Hypothalamus (tissue), 51 donors: ENCODE measurements at places on chromosomes 12 and 14.

DNA sequence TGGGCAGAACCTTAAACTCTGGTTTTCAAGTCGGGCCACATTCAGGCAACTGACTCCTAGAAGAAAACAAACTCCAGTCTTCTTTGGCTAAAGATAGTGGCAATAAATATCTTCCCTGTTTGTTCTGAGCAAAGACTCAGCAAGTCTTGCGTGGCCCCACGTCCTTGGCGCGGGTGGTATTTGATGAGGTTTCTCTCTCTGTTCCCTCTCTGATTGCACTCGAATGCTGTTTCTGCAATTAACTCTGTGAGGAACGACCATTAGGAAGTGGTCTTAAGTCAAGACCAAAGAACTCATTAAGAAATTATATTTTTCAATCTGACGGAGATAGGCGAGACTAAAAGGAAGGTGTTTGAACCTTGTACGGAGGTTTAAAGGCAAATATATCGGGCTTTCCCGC, 177.6 kb downstream of the TMEM132C start:
- DNase-seq: no peak

DNA sequence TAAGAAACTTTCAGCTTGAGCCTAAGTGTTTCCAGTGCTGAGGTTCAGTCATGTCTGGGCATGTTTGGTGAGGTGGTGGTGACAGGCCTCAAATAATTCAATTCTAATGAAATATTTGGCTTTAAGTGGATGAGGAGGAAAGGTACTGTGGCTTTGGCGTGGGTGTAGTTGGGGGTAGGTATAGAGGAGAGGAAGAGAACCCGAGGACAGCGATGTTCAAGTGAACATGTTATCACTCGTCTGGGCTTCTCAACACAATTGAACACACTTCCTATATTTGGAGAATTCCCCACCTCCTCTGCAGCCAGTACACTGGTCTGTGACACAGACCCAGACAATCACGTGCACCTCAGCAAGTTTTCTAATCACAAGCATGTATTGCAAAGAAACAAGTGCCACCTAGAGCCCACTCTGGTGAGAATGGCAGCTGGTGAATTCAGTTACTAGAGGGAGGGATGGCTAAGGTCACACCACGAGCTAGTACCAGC, 53.0 kb downstream of the IFNG-AS1 start:
- DNase-seq: no peak

DNA sequence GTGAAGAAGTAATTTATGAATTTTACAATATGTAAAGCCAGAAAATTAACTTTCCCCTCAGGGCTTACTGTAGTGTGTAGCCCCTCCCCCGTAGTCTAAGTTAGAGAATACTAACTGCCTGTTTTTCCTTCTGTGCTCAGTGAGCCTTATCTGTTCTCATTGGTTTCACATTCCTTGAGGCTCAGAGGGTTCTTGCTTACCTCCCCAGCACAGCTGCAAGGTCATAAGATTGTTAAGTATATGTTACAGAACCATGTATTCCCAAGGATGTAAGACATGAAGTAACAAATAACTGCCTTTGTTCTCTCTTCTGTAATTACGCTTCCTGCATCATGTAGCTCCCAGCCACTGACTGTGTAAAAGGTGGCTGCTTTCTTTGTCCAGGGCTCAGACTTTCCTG, 1351.1 kb downstream of the TMEM121 start:
- no peak for DNase-seq

DNA sequence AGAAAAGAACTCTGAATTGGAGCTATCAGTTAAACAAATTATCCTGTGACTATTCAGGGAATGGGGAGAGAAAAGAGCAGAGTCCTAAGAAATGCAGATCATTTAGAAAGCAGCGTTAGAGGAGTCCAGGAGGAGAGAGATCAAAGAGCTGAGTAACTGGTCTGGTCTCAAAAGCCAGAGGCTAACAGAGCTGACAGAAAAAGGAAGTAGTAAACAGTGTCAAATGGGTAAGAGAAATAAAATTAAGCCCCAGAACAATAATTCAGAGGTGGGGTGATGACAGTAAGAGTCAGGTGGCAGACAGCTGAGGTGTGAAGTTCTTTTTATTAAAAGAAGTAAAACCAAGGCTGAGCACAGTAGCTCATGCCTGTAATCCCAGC, 19.3 kb downstream of the GXYLT1 start:
- DNase-seq: no peak

DNA sequence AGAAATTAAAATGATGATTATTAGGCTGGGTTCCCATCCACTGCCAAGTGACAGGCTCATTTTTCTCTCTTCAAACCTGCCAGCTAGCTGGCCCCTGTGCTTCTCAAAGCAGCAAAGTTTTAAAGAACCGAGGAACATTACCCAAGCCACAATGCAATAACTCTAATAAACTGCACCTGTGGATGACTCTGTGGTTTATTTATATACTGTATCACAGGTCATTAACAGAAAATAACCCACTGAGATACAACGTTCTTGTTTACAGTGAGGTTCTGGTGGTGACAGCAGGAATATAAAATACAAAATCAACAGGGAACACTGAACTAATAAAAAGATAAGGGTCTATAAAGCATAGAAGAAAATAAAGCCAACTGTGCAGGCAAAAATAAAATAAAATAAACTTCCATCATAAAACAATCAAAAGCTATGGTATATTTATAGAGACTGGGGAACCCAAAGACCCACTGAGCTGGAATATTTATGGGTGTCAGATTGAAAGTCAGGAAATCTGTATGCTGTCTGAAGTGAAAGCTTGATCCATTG, 472.9 kb downstream of the NOVA1 start:
- no peak for DNase-seq

GRCh38 chr12:55392032-55392795, 8.1 kb upstream of the OR6C65 start:
- DNase-seq: no peak

DNA sequence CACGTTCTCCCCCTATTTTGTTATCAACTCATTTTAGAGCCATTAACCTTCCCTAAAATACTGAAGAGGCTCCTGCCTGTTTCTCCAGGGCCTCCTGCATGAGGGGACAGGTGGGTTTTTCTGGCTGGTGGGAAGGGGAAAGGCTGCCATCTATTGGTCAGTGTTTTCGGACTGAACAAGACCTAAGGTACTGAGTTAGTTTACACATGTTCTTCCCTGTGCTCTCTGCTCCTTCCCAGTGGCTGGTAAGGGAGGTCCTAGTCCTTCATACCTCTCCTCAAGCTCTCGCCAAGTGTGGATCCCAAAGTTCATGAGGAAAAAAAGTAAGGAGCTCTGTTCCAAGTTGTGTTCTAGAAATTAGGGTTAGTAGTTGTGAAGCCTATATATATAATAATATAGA, 357.5 kb downstream of the FSCB start:
- DNase-seq: no peak

DNA sequence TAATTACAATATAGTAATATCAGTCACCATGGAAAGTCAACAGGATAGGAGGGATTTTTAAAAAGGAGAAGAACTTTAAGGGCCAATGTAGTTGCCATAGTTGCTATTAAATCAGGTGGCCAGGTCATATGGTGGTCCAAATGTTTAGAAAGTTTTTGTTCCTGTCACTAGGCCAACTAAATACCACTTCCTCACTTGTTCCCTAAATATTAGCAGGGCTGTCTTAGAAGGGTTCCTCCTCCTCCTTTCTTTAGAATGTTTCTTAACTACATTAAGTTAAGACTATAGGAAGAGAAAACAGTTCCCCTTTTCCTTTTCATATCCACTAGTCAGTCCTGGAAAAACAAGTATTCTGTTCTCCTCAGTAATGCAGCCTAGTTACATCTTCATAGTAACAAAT, 50.3 kb downstream of the MON2 start:
- no peak for DNase-seq

- no peak for DNase-seq
Measured at GRCh38 chr12:113346353-113346752, 11.4 kb upstream of the SLC8B1 start.

DNA sequence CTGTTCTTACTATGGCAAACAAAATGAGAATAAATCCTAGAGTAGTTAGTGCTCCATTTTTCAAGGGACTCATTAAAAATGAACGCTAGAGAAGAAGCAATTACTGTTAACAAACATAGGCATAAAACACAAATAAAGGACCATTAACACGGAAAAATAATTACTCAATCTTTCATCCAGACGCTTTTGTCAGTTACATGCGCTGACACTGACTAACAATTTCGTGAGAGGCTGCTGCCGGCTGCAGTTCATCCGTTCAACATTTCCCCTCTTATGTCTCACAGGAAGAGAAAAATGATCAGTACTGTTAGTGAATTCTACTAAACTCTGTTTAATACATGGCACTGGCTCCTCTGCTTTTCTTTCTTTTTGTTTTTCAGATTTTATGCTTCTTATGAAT, 472.7 kb upstream of the FLRT2 start:
- DNase-seq: no peak

DNA sequence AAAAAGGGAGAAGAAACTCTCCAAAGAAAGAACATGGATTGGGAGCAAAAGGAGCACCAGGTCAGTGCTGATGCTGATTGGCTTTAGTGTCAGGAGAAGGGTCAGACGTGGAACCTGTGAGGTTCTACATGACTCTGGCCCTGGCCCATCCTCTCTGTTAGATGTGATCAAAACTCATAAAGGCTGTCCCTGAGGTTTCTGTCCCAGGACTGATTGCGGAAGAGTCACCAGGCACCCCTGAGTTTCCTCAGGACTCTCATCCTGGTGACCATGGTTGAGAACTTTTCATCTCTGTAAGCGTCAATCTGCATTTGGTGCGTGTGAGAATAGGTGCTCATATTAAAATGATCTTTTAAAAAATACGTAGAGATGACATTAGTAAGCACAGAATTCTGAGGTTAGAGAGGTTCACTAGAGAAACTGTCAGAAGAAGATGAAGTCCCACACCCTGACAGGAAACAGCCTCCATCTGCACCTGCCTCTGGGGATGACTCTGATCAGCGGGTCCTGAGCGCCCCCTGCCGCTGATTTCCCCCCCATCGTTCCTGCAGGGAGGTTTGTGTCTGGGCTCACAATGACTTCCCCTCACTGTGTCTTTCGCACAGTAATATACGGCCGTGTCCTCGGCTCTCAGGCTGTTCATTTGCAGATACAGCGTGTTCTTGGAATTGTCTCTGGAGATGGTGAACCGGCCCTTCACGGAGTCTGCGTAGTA, 741.8 kb downstream of the TMEM121 start:
- DNase-seq: no peak

DNA sequence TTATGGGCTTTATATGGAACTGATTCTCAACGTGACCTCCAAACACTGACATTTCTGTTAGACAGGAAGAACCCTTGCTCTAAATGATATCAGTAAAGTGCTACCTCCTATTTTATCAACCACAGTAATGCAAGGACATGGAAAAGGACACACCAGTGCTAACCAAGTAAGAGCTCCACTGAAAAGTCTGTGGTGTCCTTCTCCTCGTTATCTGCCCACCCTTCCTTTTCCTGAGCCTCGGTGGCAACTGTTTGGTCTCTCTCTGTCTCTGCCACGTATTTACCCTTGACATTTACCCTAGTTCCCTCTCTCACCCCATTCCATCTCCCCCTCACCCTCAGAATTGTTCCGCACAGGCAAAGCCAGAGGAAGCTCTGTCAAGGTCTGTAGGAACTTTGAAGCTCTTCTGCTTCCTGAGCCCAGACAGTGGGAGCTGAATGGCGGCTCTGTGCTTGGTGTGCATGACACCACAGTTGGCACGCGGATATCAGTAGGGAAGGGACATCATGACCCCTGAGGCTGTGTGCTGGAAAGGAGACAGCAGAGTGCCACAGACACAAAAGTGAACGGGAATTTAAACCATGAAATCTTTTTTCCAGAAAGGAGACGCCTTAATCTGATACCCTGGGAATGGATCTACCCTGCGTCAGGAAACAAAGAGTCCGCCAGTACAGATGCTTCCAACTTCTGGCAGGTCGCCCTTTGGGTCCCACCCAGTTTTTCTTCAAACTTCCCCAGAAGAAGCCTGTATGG, 50.8 kb downstream of the NTN4 start:
- DNase-seq: peak; percentile 42

GRCh38 chr12:6730169-6730568, 6.3 kb downstream of the COPS7A start:
- DNase-seq: no peak

- no peak for DNase-seq
Measured at GRCh38 chr12:121801595-121802484, 2.0 kb upstream of the SETD1B start.

GRCh38 chr12:110743571-110744093, 941 bp upstream of the PPP1CC start:
- DNase-seq: peak; percentile 41

- DNase-seq: no peak
Measured at GRCh38 chr14:37623426-37623951, 28.1 kb downstream of the TTC6 start.

DNA sequence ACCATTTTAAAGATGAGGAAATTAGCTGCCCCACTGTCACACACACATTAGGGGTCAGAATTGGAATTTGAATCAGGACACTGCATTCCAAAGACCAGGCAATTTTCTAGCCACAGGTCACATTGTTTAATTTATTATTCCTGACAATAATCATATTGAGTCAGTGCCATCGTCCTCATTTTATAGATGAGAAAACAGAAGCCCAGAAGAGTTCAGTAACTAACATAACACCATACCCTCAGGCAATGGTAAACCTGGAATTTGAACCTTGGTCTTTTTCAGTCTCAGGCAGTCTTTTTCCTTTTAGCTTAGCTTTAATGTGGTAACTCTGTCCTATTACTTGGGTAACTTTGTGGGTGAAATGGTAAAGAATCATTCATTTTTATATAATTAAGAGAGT, 330.3 kb upstream of the SYT1 start:
- no peak for DNase-seq

DNA sequence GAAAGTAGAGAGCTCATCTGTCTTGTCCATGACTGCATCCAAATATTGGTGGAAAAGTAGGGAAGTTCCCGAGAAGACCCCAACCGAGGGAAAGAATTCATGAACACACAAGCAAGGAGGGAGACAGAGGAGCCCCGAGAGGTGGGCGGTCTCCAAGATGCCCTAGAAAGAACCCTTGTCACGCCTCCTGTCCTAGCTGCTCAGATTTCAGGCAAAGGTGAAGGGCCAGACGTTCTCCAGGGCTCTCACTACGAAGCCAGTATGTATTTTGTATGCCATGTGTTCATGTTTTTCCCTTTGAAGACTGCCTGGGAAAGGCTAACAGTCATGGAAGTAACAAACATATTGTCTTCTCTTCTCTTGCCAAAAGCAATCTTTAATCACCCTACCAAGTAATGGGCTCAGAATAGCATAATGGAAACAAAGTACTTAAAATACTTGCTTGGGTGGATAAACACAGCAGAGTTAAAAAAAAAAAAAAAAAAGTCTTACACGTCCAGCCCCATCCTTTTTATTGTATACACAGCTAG, 99.2 kb upstream of the TBX3 start:
- DNase-seq: no peak
